ENCODE measurements at places on chromosomes 12 and 14.

- no peak for DNase-seq
Measured at GRCh38 chr14:54455363-54455762, 14.2 kb upstream of the CNIH1 start.

DNA sequence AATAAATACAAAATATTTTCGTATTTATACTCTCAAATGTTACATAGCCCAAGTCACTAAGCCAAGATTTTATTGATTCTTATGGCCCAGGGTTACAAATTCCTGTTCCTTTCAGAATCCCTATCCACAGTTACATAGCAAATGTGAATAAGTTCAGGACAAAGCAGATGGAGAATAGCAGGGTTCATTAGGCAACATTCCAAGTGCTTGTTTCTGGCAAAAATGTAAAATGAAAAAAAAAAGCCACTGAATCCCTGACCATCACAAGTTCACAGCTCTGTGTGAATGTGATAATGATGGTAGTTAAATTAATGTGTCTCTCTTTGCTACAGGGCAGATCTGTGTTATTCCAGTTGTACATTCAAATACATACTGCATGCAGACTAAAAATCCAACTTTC, 74.6 kb downstream of the KCNC2 start:
- no peak for DNase-seq

DNA sequence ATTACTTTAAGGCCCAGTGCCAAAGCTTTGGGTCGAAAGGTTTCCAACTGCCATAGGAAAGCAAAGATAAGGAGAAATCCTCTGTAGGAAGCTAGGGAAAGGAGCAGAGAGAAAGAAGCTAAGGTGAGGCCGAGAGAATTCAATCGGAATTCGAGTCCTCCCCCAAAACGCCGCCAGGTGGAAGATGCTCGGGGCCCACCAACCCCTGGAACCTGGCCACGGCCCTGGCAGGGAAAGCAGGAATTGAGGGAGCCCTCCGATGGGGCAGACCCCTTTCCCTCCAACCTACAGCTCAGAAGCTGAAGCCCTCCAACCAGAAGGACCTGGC, 498 bp downstream of the GMFB start:
- peak; percentile 11 for DNase-seq

DNA sequence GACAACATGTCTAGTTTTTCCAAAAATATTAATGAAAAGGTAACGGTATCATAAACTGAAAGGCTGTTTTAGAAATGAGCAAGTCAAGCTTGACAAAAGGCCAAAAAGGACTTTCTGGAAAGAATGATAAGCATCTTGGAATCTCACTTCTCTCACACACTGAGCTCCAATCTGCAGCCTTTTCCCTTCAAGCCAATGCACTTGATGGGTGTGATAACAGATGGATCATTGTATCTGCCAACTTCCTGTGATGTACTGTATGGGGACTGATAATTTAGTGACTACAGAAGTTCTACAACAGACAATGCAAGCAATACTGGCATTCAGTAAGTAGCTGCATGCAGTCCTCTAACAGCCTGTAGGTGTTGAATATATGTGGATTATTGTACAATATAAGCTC, 147.1 kb downstream of the MED13L start:
- no peak for DNase-seq

DNA sequence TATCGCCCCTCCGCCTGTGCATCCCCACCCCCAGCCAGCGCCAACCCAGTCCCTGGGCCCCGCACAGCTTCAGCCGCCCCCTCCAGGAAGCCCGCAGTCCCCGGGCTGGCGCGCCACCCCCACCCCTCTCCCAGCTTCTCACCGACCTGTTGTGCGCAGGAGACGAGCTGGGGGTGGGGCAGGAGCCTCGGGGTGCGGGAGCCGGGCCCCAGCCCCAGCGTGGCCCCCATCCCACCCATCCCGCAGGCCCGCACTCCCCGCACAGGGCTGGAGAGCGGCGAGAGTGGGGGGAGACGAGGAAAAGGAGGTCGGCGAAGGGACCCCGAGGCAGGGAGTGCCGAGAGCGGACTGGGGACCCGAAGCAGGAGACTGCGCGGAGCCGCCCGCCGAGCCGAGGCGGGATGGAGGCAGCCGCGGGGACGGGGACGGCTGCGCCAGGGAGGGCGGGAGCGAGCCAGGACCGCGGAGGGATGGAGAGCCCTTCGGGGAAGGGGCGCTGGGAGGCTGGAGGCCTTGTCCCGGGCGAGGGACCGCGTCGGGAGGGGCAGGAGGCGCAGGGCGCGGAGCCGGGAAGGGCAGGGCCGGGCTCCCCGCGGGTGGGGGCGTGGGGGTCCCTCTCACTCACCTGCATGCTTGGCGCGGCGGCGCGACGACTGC, 498 bp downstream of the PIANP start:
- DNase-seq, result no peak

DNA sequence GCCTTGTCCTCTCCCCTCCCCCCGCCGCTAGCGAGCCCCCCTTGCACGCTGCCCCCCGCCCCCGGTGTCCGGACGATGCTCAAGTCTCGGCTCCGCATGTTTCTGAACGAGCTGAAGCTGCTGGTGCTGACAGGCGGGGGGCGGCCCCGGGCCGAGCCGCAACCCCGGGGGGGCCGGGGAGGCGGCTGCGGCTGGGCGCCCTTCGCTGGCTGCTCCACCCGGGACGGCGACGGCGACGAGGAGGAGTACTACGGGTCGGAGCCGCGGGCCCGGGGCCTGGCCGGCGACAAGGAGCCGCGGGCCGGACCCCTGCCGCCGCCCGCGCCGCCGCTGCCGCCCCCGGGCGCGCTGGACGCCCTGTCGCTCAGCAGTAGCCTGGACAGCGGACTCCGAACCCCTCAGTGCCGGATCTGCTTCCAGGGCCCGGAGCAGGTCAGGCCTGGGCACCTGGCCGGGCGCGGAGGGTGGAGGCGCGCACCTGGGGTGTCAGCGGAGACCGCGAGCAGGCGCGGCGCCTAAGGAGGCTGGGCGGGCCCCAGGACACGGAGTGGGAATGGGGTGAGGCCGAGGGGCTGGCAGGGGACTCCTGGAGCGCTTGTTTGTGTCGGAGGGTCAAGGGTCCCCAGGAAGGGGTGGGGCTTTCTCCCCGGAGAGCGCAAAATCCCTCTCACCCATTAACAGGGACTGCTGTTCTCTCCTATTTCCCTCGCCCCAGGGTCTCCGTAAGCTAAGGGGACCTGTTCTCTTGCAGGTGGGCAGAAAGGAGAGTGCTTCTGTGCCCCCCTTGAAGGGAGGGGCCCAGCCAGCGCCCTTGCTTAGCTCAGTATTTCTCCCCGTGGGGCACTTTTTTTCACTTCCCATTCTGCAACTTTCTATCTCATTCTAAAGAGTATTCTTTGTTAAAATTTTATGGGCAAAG, 810 bp downstream of the MARCHF9 start:
- DNase-seq, result no peak

- no peak for DNase-seq
Measured at GRCh38 chr12:14849661-14850060, 6.3 kb upstream of the ART4 start.

- no peak for DNase-seq
Measured at GRCh38 chr14:105430042-105430441, 10.4 kb downstream of the MTA1 start.

DNA sequence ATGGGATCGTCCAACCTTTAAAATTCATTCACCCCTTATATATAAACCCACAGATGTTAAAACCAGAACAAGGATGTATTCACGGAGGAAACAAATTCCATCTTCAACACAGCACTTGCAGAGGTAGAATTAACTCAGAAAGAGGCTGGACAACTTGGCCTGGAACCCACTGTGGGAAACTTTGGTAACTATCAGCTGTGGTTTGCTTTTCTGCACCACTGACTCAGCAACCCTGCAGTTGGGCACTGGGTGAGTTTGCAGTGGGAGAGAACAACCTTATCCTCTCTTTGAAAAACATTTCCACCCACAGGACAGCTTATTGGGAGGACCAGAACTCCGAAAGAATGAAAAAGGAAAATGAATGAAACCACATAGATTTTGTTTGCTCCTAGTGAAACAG, 66.3 kb downstream of the ZNF664 start:
- no peak for DNase-seq

DNA sequence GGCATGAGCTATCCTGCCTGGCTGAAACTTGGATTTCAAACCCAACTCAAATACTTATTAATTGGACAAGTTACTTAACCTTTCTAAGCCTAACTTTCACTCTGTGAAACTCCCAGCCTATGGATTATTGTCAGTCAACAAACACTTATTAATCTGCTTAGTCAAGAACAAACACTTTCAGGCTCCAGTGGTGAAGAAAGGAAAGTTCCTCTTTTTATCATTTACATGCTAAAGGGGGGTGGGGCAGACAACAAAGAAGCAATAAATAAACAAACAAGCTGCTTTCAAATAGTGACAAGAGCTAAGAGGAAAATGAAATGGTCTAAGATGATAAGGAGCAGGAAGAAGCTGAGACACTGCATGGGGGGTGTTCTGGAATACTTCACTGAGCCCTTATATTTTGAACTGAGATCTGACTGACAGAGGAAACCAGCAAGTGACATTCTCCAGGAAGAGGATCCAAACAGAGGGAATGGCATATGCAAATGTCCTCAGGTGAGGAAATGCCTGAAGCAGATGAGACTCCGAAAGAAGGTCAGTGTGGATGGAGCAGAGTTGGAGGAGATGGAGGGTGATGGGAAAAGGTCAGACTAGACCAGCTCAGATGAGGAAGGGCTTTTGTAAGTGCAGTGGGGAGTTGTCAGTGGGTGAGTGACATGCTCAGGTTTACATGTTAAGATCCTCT, 259.6 kb downstream of the ITPR2 start:
- DNase-seq, result no peak

DNA sequence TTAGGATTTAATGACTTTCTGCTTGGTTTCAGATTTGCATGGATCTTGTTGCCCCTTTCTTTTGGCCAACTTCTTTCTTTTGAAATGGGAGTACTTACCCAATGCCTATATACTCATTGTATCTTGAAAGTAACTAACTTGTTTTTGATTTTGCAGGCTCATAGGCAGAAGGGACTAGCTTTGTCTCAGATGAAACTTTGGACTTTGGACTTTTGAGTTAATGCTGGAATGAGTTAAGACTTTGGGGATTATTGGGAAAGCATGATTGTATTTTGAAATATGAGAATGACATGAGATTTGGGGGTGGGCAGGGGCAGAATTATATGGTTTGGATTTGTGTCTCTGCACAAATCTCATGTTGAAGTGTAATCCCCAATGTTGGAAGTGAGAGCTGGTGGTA, 657.1 kb downstream of the TMTC2 start:
- DNase-seq, result no peak

GRCh38 chr14:52354242-52354641, 40.1 kb downstream of the PTGER2 start:
- DNase-seq, result no peak

- no peak for DNase-seq
Measured at GRCh38 chr12:51011955-51012354, 14.2 kb downstream of the SLC11A2 start.

- no peak for DNase-seq
Measured at GRCh38 chr14:54002653-54003052, 46.0 kb upstream of the BMP4 start.

Data from stimulated activated CD4-positive, alpha-beta T cell treated with anti-CD3 and anti-CD28 coated beads, TNF-alpha, amount 100 ng/mL, for 24 hours (primary cell).